Activated T-helper 1 cell treated with Interleukin-2 at 50 U/mL for 16 hours (primary cell): ENCODE measurements at places on chromosomes 11 and 22.

DNA sequence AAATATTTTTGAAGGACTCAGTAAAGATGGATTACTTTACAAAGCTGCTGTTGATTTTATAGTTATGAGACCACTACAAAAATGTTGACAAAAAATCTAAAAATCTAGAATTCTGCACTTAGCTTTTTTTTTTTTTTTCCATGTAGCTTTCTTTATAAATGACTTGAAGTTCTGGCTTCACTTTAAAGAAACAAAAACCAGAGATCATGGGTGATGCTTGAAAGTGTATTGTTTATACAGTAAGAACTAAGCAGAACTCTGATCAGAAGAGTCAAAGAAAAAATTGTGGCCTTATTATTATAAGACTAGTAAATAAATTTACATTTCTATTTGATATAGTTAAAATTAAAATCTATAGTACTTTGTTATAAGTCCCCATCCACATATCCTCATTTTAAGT lies 301.7 kb downstream of the BLID start:
- no peak for DNase-seq

DNA sequence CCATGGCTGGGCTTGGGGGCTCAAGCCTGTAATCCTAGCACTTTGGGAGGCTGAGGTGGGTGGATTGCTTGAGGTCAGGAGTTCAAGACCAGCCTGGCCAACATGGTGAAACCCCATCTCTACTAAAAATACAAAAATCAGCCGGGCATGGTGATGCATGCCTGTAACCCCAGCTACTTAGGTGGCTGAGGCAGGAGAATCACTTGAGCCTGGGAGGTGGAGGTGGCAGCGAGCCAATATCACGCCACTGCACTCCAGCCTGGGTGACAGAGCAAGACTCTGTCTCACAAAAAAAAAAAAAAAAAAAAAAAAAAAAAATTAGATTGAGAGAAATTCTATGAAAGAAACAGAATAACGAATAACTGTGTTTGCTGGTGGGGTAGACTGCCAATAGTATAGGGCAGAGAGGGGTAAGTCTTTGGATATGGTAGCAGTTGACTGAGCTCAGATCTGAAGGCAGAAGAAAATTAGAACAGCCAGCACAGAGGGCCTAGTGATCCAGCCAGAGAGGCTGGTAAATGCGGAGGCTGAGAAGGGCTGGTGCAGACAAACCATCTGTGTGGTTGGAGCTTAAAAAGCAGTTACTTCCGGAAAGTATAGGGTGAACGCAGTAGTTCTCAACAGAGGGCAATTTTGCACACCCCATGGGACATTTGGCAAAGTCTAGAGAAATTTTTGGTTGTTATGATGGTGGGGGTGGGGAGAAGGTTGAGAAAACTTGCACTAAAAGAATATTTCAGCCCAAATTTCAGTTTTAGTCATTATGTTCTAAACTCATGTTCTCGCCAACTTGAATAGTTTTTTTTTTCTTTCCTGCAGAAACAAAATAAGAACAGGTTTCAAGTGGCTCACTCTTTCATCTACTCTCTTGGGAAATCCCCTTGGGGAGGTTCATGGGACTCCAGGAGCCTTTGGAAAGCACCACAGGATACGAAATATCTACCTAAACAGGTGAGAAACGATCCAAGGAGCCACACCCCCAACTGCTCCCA lies 1.6 kb upstream of the HORMAD2 start:
- DNase-seq = no peak

DNA sequence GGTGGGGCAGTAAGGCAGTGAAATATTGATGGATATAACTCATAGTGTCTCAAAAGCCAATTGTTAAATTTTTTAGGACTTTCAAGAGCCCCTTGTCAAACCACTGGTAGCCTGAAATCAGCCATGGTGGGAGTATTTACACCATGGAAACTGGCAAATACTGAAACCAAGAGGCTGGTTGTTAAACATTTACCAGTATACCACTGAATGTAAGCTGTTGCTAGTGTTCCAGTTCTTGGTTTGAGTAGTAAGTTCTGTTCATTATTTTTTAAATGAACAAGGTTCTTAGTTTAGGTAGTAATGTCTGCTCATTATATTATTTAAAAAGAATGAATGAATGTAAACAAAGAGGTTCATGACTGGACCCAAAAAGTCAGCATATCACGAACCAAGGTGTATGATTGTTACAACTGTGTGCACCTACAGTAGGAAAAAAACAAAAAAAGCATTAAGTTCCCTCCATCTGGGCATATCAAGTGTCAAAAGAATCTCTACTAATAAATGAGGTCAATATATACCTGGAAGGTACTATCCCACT lies 4.5 kb upstream of the EIF3F start:
- no peak for DNase-seq

DNA sequence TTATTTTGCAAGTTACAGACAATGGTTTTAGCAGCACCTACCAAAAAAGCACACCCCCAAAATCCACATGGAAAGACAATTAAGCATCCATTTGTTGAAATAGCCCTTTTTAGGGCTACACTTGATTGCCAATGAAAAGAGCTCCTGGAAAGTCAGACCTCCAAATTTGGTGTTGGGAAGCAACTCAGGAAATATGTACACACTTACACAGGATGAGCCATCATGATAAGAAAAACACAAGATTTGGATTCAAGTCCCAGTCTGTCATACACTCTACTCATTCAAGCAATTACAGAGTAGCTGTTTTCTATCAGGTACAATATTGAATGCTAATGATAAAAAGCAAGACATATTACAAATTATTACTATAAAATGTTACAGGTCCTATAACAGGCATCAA lies 31.5 kb downstream of the FAM168A start:
- no peak for DNase-seq

DNA sequence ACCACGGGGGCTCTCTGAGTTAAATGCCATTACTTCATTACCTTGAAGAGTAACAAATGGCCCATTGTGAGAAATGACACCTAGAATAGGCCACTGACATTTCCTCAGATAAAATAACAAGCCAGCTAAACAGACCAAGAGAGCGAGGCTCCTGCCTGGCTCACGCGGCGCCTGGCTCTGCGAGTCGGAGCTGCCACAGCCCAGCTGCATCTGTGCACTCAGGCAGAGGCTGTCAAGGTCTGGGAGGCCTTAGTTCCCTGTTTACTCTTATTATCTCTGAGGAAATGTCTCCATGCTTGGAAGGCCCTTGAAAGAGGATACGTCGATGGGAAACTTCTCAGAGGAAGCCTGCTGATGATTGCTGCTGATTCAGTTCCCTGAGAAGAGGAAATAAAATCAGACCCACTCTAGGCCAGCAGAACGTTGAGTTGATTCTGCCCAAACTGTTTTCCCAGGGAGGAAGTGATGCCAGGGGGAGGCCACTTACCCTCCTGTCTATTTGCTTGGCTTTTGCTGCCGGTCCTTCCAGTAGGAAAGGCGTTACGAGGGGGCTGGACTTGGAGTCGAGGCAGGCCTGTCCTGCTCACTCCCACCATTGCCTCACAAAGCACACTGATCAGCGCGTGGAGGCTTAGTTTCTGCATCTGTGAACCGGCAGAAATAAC lies 208.8 kb downstream of the TBC1D22A start:
- DNase-seq = no peak

- DNase-seq = no peak
Measured at GRCh38 chr11:103680826-103681225, 355.6 kb upstream of the DDI1 start.

- no peak for DNase-seq
Measured at GRCh38 chr11:30585125-30585891, 845 bp downstream of the MPPED2 start.

GRCh38 chr11:34633640-34633989 lies 12.7 kb downstream of the EHF start:
- no peak for DNase-seq

DNA sequence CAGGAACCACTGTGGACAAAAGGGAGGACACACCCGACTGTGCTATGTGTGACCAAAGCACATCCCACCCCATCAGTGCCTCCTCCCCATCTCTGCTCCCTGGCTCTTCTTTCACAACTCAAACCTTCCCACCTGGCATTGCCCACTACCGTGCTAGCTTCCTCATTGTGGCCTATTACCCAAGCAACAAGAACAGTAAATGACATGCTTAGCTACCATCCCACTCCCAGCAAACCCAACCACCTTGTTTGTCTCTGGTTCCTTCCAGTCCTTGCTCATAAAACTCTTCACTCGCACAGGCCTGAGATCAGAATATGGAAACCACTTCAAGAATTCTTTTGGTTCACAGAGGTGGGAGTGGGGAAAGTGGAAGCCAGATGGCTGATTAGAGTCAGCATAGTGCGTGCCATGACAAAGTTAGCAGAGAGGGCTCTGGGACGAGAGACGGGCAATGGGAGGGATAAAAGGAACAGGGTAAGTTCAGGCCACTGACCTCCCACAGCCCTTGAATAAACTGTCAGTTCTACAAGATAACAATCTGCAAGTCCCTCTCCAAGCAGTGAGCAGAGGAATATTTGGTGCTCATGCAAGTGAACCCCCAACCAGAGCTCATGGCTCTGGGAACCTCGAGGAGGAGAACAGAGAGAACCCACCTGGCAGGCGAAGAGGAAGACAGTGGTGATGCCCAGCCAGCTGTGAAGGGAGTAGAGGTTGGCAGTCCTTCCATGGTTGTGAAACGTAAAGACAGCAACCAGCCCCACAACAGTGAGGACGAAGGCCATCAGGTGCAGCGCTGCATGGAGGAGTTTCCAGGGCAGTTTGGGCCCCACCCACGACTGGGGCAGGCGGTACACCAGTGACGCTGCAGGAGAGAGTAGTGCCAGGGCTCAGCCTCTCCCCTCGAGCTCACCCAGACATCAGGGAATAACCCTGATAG lies 8.3 kb downstream of the CYB561A3 start:
- no peak for DNase-seq

GRCh38 chr22:24521791-24522245 lies 26.7 kb downstream of the UPB1 start:
- DNase-seq = no peak

DNA sequence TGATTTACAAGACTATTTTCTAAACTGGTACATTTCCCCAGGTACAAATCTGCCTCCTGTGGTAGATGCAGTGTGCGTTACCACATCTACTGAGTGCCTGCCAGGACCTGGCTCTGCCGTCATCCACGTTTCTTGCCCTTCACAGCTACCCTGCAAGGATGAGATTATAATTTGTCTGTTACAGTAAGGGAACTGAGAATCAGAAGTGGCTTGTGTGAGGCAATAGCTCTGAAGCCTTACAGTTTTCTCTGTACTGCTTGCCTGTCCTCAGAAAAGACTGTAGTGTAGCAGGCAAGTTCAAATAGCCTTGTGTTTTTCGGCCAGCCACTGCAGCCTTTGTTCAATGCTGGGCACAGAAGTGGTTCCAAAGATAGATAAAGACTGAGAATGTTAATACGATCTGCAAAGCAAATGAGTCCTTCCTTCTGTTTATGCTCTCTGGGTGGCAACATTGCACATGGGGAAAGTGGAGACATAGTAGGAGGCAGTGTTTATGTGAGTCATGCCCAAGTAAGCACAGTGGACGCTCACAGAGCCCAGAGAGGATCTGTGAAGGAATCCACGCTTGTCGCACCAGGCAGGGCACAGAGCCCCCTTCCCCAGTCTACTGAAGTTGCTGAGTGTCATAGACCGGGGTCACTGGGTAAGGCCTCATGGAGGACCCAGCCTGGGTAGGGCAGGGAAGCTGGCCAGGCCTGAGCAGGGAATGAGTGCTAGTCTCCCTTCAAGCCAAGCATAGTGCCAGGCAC lies 49.1 kb downstream of the MICAL2 start:
- DNase-seq = no peak

GRCh38 chr11:1153951-1154493 lies 3.7 kb upstream of the MUC5AC start:
- no peak for DNase-seq

GRCh38 chr11:69296890-69297786 lies 3.2 kb downstream of the MYEOV start:
- DNase-seq = peak; percentile 65

- DNase-seq = no peak
Measured at GRCh38 chr11:22169833-22170232, 23.1 kb upstream of the ANO5 start.

- DNase-seq = no peak
Measured at GRCh38 chr11:46370253-46370652, 11.2 kb upstream of the MDK start.

GRCh38 chr11:99937330-99937729 lies 749.8 kb upstream of the ARHGAP42 start:
- DNase-seq = no peak

GRCh38 chr11:82682003-82682751 lies 51.5 kb downstream of the FAM181B start:
- no peak for DNase-seq

DNA sequence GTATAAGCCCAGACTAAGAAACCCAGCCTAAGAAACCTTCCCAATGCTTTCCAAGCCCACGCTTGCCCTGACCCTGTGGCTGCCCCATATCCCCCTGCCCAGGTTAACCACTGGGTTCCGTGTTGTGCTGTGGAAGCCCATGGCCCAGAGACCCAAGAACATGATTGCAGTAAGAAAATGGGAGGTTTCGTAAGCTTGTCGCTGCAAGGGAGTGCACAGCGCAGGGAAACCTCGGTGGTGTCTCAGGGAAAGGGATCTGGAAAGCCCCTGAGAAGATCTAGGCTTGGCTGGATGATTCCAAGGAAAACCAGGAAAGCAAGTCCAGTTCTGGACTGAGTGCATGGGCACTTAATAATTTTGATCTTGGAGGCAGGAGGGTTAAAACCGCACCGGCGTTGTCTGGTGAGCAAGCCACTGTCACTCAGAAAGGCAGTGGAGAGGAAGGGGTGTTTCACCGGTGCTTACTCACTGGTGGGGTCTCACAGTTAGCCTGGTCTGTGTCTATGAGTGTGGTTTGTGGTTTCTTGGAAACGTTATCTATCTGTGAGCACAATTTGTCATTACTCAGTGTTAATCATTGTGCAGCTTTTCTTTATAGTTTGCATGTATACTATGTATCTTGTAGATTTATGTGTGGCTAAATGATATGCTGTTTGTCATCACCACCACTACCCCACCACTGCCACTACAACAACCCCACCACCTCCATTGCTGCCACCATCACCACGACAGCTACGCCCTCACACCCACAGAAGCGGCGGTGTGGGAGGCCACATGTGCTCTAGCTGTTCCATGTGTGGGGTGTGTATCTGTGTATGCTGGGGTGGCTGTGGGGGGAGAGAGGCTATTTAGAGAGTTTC lies 53.3 kb upstream of the PRDM11 start:
- no peak for DNase-seq

- DNase-seq = no peak
Measured at GRCh38 chr11:76161261-76161961, 44.9 kb downstream of the WNT11 start.

- DNase-seq = no peak
Measured at GRCh38 chr11:1766719-1767398, 3.1 kb upstream of the CTSD start.

DNA sequence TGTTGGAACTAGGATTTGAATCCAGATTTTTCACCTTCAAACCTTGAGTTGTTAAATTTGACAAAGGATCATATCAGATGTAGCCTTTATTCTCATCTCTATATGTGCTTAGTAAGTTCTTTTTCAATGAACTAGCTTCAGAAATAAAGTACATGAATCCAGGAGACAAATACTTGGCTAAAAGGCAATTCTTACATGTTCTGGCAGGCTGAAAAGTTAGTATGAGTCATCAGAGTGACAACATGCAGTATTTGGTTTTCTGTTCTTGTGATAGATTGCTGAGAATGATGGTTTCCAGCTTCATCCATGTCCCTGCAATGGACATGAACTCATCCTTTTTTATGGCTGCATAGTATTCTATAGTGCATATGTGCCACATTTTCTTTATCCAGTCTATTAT lies 40.4 kb downstream of the BBOX1 start:
- DNase-seq = no peak

GRCh38 chr11:6609502-6610015 lies 2.5 kb downstream of the TAF10 start:
- no peak for DNase-seq

- no peak for DNase-seq
Measured at GRCh38 chr11:72844356-72844755, 30.1 kb downstream of the ATG16L2 start.
